ENCODE measurements at places on chromosomes 1 and 21. TPM values are rescaled to one million over a fixed set of nuclear protein-coding genes. Genes with fewer than 3 reads are reported as not detected.

The C1orf94 gene
- total RNA-seq, result not detected

The CCDC181 gene
- not detected for total RNA-seq

The LCE6A gene
- not detected for total RNA-seq

The GABRD gene
- not detected for total RNA-seq

The SLC25A34 gene
- 1.3 TPM for total RNA-seq
